ENCODE measurements at places on chromosomes 16 and 17.

GRCh38 chr16:51055434-51055833 lies 95.6 kb downstream of the SALL1 start:
- peaks cover 4% of the 10 kb centered on the region for H3K4me1 ChIP-seq
- no peak for DNase-seq
- no peak overlapping the region for H3K4me3 ChIP-seq
- H3K27me3 ChIP-seq = peaks cover 14% of the 10 kb centered on the region
- H3K27ac ChIP-seq = no peak overlapping the region
- no peaks in the 10 kb centered on the region for H3K36me3 ChIP-seq

DNA sequence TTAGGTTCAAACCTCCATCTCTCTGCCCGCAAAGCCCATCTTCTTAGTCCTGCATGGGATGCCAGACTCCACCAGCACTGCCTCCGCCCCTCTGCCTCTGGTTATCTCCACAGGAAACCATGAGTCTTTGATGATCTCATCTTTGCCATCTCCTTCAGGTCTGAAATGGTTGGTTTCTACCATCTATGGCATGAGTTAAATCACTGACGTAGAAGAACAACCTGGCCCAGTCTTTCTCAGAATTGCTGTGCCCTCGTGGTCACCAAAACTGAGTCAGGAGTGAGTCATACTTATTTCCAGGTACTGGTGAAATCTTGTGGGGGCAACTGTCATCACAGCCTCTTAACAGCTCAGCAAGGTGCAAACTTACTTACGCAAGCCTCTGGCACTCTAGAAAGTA lies 468.7 kb upstream of the C16orf82 start:
- H3K36me3 ChIP-seq = no peaks in the 10 kb centered on the region
- no peaks in the 10 kb centered on the region for H3K27me3 ChIP-seq
- DNase-seq = no peak
- no peak overlapping the region for H3K27ac ChIP-seq
- no peaks in the 10 kb centered on the region for H3K4me1 ChIP-seq

DNA sequence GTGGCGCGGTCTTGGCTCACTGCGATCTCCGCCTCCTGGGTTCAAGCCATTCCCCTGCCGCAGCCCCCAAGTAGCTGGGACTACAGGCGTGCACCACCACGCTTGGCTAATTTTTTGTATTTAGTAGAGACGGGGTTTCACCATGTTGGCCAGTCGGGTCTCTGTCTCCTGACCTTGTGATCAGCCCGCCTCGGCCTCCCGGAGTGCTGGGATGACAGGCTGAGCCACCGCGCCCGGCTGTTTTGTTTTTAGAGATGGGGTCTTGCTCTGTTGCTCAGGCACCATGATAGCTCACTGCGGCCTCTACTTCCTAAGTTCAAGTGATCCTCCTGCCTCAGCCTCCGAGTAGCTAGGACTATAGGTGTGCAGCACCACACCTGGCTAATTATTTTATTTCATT lies 27.2 kb downstream of the ZNF750 start:
- no peak for DNase-seq
- no peak overlapping the region for H3K4me3 ChIP-seq
- H3K4me1 ChIP-seq = peaks cover 3% of the 10 kb centered on the region
- no peaks in the 10 kb centered on the region for H3K27me3 ChIP-seq
- H3K36me3 ChIP-seq = peaks cover 66% of the 10 kb centered on the region

GRCh38 chr16:12095275-12096156 lies 119.0 kb downstream of the SNX29 start:
- DNase-seq = peak; percentile 69
- H3K27ac ChIP-seq = no peak overlapping the region
- peaks cover 14% of the 10 kb centered on the region for H3K36me3 ChIP-seq
- peaks cover 15% of the 10 kb centered on the region for H3K4me1 ChIP-seq

DNA sequence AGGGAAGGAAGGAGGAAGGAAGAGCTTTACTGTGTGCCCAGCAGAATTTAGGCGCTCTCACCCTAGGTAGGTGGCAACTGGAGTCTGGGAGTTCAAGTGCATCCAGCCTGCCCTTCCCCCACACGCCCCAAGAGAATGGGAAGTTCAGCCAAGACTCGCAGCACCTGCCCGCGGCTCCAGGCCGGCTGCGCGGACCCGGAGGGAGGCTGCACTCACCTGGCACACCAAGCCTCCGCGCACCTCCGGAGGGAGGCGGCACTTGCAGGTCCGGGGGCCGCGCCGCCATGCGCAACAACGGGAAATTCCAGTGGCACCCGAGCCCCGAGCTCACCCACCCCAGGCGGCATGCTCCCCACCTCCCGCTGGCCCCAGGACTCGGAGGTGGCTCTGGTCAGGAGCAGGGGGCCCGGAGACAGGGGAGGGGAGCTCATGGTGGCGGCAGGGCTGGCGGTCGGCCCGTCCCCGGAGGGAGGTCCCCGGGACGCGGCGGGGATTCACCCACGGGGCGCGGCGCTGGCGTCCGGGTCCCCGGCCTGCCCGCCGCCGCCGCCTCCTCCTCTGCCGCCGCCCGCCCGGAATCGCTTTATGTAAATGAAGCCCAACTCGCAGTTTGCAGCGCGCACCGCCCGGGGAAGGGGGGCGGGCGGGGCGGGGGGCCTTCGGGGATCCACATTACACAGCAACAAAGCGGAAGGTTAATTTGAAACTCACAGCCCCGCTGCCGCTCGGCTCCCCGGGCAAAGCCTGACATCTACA lies at the start of gene ZFHX3:
Gene ZFHX3 (minus strand): TSS at position 593 of the 756 bp plus-strand sequence. CDS start 87,983 bp downstream, outside the sequence.
- H3K27ac ChIP-seq = peak within 1 kb of the TSS; percentile 13
- H3K36me3 ChIP-seq = no peaks in the 10 kb centered on the region
- H3K4me3 ChIP-seq = peak within 1 kb of the TSS; percentile 71
- H3K4me1 ChIP-seq = peaks cover 16% of the 10 kb centered on the region
- no peaks in the 10 kb centered on the region for H3K27me3 ChIP-seq
- peak; percentile 70 for DNase-seq

- H3K4me1 ChIP-seq = peaks cover 2% of the 10 kb centered on the region
- H3K27ac ChIP-seq = no peak overlapping the region
- H3K36me3 ChIP-seq = peaks cover 15% of the 10 kb centered on the region
Observed at GRCh38 chr17:67200727-67201301, 44.2 kb downstream of the HELZ start.

DNA sequence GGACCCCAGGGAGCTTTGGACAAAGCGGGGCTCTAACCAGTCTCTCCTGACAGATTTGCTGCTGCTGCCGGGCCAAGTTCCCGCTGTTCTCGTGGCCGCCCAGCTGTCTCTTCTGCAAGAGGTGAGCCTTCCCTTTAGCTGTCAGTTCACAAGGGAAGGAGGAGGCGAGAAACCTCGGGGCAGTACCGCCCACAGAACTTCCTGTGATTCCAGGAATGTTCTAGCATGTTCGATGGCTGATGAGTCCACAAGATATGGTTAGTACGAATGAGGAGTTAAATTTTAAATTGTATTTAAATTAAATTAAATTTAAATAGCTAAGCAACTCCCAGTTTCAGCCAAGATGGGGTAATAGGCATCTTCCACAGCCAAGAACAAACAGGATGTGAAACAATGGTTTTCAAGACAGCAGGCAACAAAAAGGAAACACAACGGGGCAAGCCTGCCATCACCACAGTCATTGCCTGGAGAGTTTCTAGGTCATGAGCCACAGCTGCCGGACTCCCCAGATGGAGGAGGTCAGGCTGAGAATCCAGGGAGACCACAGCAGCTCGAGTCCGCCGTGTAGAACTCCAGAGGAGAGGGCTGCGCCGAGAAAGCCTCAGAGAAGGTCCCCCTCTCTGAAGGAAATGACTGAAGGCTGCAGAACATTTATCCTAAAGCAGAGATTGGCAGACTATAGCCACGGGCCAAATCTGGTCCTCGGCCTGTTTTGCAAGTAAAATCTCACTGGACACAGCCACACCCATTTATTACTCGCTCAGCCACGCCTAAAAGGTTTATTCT lies 9.5 kb upstream of the TCF25 start:
- DNase-seq = no peak
- H3K4me1 ChIP-seq = peaks cover 4% of the 10 kb centered on the region
- H3K4me3 ChIP-seq = no peak overlapping the region
- H3K27ac ChIP-seq = no peak overlapping the region
- peaks cover 12% of the 10 kb centered on the region for H3K36me3 ChIP-seq

GRCh38 chr17:42340691-42341127 lies 47.5 kb downstream of the STAT3 start:
- DNase-seq = no peak
- H3K27ac ChIP-seq = no peak overlapping the region
- no peak overlapping the region for H3K4me3 ChIP-seq
- H3K27me3 ChIP-seq = no peaks in the 10 kb centered on the region
- peaks cover 90% of the 10 kb centered on the region for H3K36me3 ChIP-seq

DNA sequence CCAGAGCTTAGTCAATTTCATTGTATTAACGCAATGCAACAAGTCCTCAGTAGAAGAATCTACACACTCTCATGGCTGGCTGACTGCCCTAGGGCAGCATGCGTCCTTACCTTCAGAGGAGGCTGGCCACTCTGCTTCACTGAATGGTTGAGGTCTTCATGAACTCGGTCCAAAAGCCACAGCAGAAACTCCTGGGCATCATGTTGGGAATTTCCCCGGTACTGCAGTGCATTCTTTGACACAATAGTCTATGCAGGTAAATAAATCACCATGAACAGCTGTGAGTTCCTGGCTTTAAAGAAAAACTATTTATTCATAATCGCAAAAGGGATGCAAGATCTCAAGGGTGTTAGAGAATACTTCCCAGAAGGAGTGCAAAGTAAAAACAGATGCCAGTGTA lies 41.3 kb downstream of the USP31 start:
- no peaks in the 10 kb centered on the region for H3K4me1 ChIP-seq
- no peak overlapping the region for H3K27ac ChIP-seq
- no peak for DNase-seq
- peaks cover 34% of the 10 kb centered on the region for H3K36me3 ChIP-seq
- H3K4me3 ChIP-seq = no peak overlapping the region
- H3K27me3 ChIP-seq = no peaks in the 10 kb centered on the region

DNA sequence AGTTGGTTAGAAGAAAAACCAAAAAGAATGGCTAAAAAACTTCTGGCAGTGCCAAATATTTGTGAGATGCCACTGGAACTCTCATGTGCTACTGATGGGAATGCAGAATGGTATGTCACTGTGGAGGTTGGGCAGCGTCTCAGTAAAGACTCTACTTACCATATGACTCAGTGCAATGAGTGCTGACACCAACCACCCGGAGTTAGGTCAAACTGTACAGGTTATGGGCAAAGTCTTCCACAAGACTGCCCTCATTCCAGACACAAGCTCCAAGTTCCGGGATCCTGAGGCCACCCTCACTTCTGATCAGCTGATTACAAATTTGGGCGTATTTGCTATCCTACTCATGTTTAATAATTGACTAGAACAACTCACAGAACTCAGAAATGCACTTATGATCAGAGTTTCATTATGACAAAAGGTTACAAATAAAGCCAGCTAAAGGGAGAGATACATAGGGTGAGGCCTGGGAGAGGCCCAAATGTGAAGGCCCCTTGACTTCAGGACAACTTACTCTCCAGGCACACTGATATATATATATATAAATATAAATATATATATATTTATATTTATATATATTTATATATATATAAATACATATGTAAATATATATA lies 114.9 kb downstream of the TRIM37 start:
- H3K4me1 ChIP-seq = peaks cover 8% of the 10 kb centered on the region
- DNase-seq = peak; percentile 52
- H3K4me3 ChIP-seq = no peak overlapping the region
- H3K27me3 ChIP-seq = no peaks in the 10 kb centered on the region
- H3K36me3 ChIP-seq = peaks cover 9% of the 10 kb centered on the region
- H3K27ac ChIP-seq = peak overlapping the region; percentile 91

DNA sequence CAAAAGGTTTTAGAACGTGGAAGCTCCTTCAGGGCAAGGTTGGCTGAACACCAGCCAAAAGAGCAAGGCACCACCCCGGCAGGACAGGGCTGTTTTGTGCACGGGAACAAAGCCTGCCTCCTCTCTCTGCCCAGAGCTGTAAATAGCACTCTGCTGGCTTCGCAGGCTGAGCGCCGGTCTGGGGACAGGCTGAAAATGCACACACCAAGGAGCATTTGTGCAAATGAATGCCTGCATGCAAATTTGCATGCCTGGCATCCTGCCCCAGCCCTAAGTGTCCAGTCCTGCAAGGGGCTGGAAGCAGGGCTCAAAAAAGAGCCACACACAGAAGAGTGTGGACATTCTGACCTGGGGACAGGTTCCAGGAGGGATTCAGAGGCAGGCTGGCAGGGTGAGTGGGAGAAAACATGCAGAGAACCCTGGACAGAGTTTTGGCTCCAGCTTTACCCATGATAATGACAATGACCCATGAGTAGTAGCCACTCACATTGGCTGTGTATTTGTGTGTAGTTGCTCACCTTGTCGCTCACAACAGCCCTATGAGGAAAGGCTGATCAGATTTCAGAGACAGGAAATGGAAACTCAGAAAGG lies 11.7 kb downstream of the ABAT start:
- no peak for DNase-seq
- no peaks in the 10 kb centered on the region for H3K27me3 ChIP-seq
- H3K4me1 ChIP-seq = no peaks in the 10 kb centered on the region
- no peak overlapping the region for H3K27ac ChIP-seq

DNA sequence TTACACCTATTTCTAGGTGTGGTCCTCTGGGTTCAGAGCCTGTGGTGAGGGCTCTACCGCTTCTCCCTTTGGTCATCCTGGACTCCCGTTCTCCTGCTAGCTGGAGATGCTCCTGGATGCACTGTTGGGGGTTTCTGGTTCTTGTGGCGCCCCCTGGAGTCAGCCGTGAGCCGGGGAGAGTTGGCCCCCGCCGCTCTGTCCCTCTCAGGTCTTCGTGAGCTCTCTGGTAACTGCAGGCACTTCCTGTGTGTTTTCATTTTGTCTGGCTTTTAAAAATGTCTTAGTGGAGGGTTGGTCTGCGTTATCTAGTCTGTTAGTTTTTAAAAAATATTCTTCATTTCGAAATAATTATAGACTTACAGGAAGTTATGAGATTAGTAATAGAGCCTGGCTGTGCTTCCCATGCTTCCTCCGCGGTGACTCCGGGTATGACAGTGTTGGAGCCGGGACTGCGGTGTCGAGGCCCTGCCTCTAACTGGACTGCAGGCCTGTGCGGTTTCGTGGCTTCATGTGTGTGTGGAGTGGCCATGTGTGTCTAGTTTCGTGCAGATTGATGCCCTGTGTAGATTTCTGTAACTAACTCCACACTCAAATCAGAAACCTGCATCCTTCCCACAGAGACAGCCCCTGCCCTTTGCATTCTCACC lies 78.0 kb upstream of the ZNF750 start:
- H3K36me3 ChIP-seq = peaks cover 33% of the 10 kb centered on the region
- H3K4me1 ChIP-seq = peaks cover 3% of the 10 kb centered on the region
- H3K27me3 ChIP-seq = no peaks in the 10 kb centered on the region
- H3K27ac ChIP-seq = no peak overlapping the region
- H3K4me3 ChIP-seq = no peak overlapping the region

- peaks cover 33% of the 10 kb centered on the region for H3K27me3 ChIP-seq
- H3K27ac ChIP-seq = peak overlapping the region; percentile 88
- peaks cover 32% of the 10 kb centered on the region for H3K36me3 ChIP-seq
- peaks cover 31% of the 10 kb centered on the region for H3K4me1 ChIP-seq
Observed at GRCh38 chr17:41784207-41784744, 2.2 kb downstream of the JUP start.

DNA sequence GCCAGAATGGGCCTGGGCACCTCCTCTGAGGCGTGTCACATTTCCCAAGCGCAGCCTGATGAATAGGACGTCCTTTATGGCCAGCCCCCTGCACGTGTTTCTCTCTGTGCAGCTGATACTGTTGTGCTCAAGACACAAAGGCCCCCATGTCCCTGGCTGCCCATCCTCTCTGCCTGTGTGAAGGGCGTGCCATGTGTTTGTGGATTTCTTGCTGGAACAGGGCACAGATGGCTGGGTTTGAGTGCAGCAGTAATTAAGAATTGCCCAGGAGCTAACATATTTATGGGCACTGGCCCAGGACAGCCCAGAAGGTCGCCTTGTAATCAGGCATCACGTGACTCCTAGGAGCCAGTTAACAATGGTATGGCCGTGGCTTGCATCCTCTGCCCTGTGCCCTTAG lies 181.1 kb downstream of the CCDC182 start:
- H3K4me1 ChIP-seq = peaks cover 5% of the 10 kb centered on the region
- no peak overlapping the region for H3K27ac ChIP-seq
- no peak for DNase-seq
- peaks cover 28% of the 10 kb centered on the region for H3K36me3 ChIP-seq
- H3K4me3 ChIP-seq = no peak overlapping the region
